Kidney epithelial cell (primary cell): ENCODE measurements at places on chromosomes 5 and 9. TPM values are rescaled to one million over a fixed set of nuclear protein-coding genes. Genes with fewer than 3 reads are reported as not detected.

Gene PAEP
- total RNA-seq: 0.21 TPM in 1 of 2 replicates, not detected in the other

- peak; percentile 93 for DNase-seq
Measured at GRCh38 chr9:86126998-86127972, 27.9 kb upstream of the GOLM1 start.

Gene BTNL9
- total RNA-seq: 0.21 TPM in 1 of 2 replicates, not detected in the other

GRCh38 chr5:149114403-149115312 lies 26.6 kb upstream of the ABLIM3 start:
- DNase-seq: no peak

- DNase-seq: no peak
Measured at GRCh38 chr5:14915291-14915952, 43.8 kb upstream of the ANKH start.

DNA sequence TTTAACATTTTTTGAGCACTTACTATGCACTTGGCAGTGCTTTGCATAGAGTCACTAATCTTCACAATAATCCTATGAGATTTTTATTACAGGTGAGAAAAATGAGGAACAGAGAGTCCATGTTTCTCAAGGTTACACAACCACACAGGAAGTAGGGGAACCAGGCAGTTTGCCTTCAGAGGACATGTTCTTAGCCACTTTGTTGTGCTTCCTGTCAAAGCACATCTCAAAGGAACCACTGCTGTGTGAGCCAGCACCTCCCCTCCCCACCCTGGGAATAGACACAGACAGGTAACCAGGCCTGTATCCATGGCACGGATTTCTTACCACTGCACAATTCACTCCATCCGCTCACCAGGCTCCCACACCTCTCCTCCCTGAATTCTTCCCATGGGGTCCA lies 6.3 kb upstream of the DNAJB5 start:
- no peak for DNase-seq

Gene CATSPER3
- total RNA-seq: 0.13 TPM in 1 of 2 replicates, not detected in the other

DNA sequence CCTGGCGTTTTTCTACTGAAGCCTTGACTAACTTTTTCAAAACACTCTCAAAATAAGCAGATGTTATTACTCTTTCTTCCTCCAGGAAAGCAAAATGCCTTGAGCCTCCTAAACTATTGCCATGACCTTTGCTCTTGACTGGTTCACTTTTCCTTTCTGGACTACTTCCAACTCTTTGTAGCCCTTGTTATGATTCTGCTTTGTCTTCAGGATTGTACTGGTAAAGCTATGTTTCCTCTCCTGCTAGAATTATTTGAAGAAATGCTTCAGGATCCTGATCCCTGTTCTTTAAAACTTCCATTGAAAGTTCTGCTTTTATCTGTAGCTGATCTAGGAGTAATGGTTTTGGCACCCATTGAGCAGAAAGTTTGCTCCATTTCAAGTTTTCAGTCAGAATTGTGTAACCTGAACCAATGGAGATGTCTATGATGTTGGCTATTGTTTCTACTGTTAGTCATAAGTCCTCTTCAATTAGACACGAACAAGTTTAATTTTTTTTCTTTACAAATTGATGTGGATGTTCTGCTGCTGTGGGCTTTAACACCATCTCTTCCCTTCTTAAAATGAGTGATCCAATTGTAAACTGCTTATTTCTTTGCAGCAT lies 1356.4 kb downstream of the EFNA5 start:
- DNase-seq: no peak

- no peak for DNase-seq
Measured at GRCh38 chr9:114570742-114571141, 16.8 kb upstream of the ATP6V1G1 start.

- no peak for DNase-seq
Measured at GRCh38 chr5:141392429-141393198, at the start of gene PCDHGA8. Gene PCDHGA8, plus strand, starts transcription at chr5:141392633. Its CDS starts 181 bp downstream, at chr5:141392814.

DNA sequence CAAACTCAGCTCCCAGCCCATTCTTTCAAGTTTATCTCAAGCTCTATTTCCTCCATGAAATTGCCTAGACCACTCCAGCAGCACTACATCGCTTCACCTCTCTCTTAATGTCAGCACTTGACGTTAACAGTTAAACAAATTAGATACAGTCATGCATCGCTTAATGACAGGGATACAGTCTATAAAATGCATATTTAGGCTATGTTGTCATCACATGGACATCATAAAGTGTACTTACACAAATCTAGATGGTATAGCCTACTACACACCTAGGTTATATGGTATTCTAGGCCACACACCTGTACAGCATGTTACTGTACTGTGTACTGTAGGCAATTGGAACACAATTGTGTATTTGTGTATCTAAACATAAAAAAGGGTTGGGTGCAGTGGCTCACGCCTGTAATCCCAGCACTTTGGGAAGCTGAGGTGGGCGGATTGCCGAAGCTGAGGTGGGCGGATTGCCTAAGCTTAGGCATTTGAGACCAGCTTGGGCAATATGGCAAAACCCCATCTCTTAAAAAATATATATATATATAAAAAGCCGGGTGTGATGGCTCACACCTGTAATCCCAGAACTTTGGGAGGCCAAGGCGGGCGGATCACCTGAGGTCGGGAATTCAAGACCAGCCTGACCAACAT lies 13.4 kb upstream of the PCSK5 start:
- no peak for DNase-seq

GRCh38 chr9:93091453-93092081 lies 4.5 kb upstream of the CARD19 start:
- DNase-seq: peak; percentile 82

DNA sequence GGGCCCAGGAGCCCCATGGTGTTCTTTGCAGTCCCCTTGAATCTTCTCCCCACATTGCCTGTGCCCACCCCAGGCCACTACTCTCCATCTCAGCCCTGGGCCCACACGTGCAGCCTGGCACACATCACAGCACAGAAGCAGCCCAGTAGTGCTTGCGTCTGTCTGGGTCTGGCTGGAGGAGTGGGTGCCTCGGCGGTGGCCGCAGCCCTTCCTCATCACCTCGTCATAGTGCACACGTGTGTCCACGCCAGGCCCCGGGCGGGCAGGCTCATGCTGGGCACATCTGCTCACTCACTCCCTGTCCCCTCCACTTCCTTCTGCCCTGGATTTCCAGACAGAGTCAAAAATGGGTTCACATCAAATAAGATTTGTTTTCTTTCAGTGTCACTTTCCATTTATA lies 33.3 kb downstream of the FGF1 start:
- DNase-seq: no peak

DNA sequence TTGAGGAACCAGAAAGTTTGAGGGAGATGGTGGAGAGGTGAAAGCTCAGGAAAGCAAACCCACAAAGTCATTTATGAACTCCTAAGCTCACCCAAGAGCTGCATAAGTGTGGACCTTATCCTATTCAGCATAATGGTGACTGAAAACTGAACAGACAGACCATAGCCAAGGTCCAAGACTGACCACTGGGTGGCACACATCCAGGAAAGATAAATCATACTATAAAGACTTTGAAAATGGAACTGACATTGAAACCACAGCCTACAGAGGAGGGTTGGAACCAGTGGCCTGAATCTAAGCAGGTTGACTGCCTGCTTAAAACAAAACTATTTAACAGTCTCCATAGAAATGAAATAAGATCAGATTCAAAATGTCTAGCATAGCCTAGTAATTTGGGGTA lies 121.0 kb upstream of the RGS7BP start:
- DNase-seq: peak; percentile 7

DNA sequence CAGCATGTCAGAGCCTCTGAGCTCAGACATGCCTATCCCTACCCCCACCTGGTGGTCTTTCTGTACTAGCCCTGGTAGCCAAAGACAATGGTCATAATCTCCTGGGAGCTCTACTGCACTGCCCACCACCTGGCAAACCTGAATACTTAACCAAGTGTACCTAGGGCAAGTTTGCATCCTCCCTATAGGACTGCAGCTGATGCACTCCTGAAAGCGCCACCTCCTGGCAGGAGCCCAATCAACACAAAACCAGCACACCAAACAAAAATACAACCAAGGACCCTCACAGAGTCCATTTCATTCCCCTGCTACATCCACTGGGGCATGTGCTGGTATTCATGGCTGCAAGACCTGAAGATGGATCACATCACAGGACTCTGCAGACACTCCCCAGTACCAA lies 14.8 kb upstream of the FAM174A start:
- no peak for DNase-seq

- peak; percentile 81 for DNase-seq
Measured at GRCh38 chr9:4235871-4236804, 63.7 kb downstream of the GLIS3 start.

- DNase-seq: no peak
Measured at GRCh38 chr5:55416306-55416705, 108.5 kb downstream of the MTREX start.

DNA sequence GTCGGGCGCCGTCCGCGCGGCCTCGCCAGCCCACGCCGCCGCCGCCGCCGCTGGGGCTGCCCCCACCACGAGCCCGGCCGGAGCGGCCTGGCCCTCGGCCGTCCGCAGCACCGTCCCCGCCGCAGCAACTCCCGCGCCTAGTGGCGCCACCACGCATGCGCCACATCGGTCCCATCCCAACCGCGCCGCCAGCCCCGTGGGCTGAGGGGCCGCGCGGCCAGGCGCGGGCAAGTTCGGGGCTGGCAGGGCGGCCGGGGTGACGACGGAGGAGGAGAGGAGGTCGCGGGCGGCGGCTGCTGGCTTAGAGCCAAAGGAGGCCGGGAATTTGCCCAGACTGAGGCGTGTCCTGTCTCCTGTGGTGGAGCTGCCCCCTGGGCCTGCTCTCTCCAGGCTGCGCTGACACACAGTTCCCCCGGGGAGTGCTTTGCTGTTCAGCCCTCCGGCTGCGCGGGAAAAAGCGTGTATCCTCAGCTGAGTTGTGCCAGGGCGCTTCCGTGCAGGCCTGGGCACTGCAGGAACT lies at the start of gene TUSC1:
TSS of gene TUSC1 (minus strand) at position 298 of the 520 bp plus-strand sequence. CDS start at position 166, 132 bp downstream.
- DNase-seq: peak; percentile 56

Gene HEMGN
- not detected in 2 replicates for total RNA-seq

DNA sequence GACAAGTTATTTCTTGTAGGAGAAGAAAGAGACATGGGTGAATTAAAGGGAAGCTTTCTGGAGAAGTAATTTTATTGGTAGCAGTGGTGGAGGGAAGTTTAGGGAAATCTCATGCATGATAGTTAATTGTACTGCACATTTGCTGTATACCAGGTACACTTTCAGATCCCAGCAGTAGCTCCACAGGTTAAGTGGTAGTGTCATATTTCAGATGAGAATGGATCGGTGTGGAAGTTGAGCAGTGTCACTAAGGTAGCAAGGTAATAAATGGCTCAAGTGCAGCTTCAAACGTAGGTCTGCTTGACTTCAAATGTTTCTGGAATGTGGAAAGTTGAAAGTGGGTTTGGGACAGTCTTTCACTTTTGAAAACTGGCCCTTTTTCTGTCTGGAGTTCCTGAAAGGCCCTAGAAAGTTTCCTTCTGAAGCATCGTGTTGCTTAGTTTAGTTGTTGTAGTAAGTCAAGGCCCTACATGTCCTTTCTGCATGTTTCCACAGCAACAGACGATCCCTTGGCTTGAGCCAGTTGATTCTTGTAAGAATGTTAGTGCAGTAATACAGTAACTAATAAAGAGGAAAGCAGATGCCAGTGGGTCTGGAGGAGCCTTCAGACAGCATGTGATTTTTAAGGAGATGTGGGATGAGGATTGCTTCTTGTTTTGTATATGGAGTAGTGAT lies 3.7 kb downstream of the CLTA start:
- no peak for DNase-seq

DNA sequence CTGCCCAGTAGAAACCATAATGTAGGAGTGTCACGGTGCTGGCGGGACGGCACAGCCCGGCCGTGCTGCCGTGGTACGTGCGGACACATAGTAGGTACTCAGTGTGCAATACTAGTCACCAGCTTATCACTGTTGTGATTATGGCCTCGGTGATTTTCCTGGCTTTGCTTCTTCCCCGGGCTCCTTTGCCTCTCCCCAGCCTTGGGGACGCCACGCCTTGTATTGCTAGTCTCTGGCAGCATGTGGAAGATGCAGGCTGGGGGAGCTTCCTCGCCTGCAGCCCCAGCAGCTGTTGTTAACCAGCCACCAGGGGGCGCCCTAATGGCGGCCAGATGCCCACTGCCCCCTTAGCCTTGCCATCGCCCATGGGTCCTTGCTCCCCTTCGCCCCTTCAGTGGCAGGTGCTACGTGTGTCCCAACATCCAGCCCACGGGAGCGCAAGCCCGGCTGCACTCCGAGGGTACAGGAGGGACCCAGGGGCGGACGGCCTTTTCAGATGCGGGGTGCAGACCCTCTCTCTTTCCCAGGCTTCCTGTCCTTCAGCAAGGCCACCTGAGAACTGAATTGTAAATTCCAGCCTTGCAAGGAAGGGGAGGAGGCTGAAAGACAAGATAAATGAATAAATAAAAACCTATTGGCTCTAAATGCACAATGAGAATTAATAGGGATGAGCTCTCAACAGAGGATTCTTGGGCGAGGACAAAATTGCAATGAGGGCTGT lies 8.0 kb downstream of the NTNG2 start:
- DNase-seq: no peak

GRCh38 chr9:86521322-86521721 lies 167.1 kb upstream of the TUT7 start:
- DNase-seq: no peak

DNA sequence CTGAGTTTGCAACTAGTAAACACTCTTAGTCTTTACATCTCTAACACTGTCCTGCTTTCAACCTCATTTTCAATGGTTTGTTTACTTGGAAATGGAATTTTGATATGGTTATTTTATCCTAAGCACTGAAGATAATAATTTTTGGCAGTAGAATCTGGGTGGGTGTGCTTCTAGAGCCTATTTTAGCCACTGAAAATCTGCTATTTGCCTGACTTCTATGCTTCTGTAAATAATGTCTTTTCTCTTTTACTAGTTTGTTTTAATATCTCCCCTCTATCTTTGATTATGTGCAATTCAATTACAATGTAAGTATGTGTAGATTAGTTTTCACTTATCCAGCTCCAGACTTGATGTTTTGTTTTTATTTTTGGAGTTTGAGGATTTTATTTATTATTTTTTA lies 197.5 kb downstream of the TUSC1 start:
- no peak for DNase-seq
